Hypothalamus (tissue), 51 donors: ENCODE measurements at places on chromosomes 16 and 17.

GRCh38 chr17:52120465-52120864, 38.0 kb downstream of the CA10 start:
- DNase-seq, result no peak

DNA sequence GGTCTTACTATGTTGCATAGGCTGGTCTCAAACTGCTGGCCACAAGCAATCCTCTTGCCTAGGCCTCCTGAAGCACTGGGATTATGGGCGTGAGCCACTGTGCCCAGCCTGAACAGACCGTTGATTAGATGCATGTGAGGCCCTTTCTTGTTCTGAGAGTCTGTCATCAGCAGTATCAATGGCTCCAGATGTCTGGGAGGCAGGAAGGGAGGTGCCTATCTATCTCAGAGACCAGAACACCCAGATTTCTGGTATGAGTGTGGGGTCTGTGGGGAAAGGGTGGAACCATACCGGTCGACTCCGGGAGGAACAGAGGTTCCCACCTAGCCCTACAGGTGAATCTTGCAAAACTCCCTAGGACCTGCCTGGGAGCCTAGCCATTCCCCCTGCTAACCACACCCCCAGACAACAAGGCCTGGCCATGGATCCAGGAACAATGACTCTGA, 71.7 kb downstream of the PRKCB start:
- no peak for DNase-seq

DNA sequence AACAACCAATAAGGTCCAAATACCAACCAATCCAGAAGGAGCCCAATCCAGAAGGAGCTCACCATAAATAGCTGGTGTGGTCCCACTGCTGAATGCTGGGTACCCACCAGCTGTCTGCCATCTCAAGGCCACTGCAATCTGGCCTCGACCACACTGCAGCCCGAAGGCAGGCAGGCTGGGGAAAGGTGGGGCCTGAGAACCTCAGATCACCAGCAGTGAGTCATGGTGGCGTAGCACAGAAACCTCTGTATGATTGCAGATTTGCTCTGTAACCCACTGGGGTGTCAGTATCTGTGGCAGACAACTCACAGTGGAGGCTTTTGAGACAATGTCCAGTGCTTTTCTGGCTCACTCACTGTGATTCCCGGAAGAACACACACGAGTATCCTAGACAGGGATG, 14.7 kb upstream of the CMTR2 start:
- no peak for DNase-seq

DNA sequence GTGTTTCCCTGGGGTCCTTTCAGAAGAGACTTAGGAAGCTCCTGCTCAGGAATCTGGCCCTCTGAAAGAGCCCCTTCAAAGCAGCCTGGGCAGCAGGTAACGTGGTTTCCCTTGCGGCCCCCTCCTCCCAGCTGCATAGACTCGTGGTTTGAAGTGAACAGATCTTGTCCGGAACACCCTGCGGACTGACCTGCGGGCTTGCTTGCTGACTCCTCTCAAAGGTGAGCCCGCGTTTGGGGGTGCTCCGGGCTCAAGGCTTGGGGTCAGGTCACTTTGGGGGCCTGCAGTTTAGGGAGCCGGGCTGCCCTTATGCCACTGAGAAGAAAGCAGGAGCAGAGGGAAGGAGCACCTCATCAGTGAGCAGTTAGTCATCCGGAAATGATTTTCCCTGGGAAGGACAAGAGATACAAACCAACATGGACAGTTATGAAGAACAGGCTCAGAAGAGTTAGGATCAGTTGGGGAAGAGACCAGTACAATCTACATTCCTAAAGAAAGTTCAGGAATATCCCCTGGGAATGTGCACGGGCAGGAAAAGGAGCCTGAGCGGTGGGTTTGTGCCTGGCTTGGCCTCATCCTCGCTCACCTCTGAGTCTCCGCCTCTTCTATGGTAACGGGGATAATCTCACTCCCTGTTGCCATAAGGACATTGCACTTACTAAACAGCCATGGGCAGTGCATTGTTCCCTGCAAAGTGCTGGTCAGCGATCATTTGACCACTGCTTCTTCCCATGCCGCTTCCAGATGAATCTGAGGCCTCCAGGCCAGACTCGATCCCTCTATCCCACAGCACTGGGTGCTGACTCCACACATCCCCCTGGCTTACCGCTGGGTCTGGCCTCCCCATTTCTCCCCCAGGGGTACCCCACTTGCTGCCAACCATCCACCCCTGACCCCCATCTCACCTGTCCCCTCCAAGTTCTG, 10.0 kb downstream of the LDHD start:
- DNase-seq, result no peak

DNA sequence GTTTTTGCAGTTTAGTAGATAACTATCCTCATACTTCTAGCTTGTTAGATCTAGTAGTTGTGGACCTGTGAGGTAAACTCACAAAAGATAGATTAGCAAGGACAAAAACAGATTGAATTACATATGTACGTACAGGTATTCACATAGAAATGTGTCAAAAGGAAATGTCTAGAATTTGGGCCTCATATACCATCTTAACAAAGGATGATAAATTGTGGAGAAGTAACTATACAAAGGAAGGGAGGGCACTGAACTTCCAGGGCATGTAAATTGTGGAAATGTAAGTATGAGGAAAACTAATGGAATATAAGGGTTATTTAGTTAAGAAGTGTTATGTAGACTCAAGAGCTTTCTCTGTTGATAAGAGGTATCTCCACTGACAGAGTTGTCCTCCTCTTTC, 477.3 kb downstream of the KCNJ2 start:
- DNase-seq, result no peak

DNA sequence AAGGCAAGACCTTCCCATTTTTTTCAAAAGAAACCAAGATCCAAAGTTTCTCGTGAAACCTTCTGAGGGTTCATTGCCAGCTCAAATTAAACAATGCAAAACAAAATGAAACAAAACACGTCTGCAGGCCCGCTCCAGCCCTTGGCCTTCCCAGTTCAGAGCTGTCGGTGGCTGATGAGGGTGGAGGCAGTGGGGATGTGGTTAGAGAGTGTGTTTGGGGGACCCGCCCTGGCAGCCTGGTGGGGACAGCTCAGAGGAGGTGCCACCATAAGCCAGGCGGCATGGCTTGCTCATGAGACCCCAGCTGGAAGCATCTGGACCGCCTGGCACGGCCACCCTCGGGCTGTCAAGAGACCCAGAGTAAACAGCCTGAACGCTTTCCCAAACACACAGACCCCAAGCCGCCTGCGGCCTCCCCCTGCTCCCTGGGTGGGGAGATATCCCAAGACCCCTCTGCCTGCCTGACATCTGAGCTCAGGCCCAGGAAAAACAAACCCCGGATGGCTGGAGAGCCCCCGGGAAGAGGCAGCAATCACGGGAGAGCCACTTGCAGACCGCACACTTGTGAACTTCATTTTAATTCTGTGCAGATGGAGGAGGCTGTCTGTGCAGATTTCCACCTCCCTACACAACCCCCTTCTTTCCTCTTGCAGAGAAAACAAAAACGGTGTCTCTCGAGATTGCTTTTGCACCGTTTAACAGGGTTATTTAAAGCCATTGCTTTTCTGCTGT, 35.4 kb upstream of the LITAF start:
- no peak for DNase-seq

- no peak for DNase-seq
Measured at GRCh38 chr16:49434733-49435132, 61.1 kb downstream of the C16orf78 start.

DNA sequence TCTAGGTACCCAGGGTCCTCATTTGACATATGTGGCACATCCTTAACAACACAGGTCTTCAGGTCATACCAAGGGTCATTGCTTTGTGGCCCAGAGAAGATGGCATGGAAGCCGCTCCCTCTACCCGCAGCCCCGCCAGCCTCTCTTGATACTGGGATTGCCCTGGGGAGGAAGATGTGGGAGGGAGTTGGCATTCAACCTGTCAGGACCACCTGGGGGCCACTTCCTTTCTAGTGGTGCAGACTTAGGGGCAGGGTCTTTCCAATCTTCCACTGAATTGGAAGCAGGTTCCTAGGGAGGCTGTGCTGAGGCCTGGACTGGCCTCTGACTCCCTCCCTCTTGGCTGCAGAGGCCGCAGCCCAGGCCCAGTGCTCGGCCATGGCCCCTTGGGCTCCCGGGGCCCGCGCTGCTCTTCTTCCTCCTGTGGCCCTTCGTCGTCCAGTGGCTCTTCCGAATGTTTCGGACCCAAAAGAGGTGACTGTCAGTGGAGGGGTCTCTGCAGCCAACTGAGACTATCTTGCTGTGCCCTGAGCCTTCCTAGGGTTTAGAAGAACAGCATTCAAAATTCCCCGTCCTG, 5.1 kb upstream of the HEXIM1 start:
- DNase-seq, result no peak

- no peak for DNase-seq
Measured at GRCh38 chr16:46690281-46691178, 1.1 kb downstream of the ORC6 start.

- DNase-seq, result no peak
Measured at GRCh38 chr17:5164436-5164835, 27.2 kb downstream of the ZNF594 start.

DNA sequence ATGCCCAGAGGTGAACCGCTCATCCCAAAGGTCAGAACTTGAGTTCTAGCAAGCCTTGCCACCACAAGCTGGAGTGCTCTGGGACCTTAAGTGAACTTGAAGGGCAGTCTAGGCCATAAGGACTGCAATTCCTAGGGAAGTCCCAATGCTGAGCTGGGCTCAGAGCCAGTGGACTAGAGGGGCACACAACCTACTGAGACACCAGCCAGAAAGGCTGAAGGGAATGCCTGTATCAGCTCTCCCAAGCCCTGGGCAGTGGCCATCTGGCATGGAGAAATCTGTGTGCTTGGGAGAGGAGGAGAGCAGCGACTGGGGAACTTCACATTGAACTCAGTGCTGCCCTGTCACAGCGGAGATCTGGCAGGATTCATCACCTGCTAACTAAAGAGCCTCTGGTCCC, 201.3 kb downstream of the CEP112 start:
- no peak for DNase-seq

DNA sequence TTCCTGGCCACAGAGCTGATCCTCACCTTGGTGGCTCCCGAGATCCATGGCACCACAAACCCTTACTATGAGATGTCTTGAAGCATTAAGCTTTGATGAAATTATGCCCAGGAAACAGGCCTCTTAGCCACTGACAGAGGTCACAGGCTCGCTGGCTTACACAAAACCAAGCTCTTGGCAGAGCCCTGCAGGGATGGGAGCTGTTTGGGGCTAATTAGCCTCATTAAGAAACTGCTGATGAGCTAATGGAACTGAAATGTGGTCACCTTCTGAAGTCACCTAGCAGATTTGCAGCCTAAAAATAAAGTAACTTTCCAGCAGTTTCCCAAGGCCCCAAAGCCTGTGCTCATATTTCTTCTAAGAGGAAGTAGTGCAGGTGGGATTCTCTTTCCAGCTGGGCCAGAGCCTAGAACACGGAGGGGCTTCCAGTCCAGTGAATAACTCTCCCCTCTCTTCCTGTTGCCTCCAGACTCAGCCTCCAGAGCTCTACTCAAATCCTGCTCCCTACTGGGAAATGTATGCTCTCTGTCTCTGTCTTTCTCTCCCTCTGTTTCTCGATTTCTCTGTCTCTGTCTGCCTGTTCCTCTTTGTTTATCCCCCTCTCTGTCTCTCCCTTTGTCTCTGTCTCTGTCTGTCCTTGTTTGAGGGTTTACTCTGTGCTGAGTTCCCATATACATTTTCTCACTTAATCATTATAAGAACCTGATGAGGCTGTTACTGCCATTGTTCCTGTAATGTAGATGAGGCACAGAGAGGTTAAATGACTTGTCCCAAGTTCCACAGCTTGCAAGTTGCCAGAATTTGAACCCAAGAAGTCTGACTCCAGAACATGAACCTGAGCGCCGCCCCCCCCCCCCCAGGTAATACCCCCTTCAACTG, 338.9 kb downstream of the CA10 start:
- no peak for DNase-seq

- no peak for DNase-seq
Measured at GRCh38 chr17:40884708-40885512, at the start of gene KRT20. Gene KRT20 (minus strand): TSS chr17:40885242. CDS start chr17:40885185, 57 bp downstream.
